ENCODE measurements at places on chromosomes 3 and 15. TPM values are rescaled to one million over a fixed set of nuclear protein-coding genes. Genes with fewer than 3 reads are reported as not detected.

DNA sequence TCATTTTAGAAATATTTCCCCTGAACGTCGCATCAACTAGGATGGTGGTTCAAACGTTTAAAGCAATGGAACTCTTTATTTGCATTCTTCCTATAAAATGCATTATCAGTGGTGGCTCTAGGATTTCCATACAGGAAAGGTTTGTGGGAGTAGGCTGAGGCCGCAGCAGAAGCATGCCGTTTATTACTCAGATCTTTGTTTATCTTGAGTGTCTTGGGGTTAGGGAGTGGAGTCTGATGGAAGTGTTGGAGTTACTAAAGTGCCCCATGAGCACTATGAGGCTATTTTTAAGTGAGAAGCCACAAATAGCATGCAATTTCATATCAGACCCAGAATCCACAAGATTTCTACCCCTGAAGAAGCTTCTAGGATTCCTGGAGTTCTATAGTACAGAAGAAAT lies 26.2 kb downstream of the ATOSA start:
- peak overlapping the region; percentile 33 for H3K4me3 ChIP-seq
- H3K27ac ChIP-seq, result peak overlapping the region; percentile 93
- H3K36me3 ChIP-seq, result no peaks in the 10 kb centered on the region
- peaks cover 54% of the 10 kb centered on the region for H3K4me1 ChIP-seq
- no peak for DNase-seq

GRCh38 chr3:162487138-162487537 lies 990.5 kb downstream of the OTOL1 start:
- no peaks in the 10 kb centered on the region for H3K27me3 ChIP-seq
- no peak for DNase-seq
- no peak overlapping the region for H3K4me3 ChIP-seq
- H3K36me3 ChIP-seq, result no peaks in the 10 kb centered on the region
- no peak overlapping the region for H3K27ac ChIP-seq

- no peak for DNase-seq
- no peak overlapping the region for H3K27ac ChIP-seq
- no peaks in the 10 kb centered on the region for H3K4me1 ChIP-seq
- H3K4me3 ChIP-seq, result no peak overlapping the region
Observed at GRCh38 chr3:17986348-17986816, 244.0 kb upstream of the TBC1D5 start.

DNA sequence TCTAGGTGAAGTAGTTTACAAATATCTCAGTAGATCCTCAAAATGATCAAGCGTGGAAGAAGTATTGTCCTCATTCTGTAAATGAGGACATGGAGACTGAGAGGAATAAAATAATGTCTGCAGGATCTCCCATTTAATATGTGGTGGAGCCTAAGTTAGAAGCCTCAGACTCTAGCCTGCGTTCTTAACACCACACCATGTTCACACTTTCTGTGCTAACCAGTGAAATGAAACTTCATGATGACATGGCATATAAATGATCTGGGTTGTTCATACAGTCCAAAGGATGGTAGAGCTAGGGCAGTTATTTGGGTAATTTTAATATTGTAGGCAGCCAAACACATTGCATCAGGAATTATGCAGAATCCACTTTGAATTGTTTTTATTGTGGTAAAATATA lies 25.1 kb upstream of the APH1B start:
- H3K4me3 ChIP-seq, result no peak overlapping the region
- peaks cover 5% of the 10 kb centered on the region for H3K4me1 ChIP-seq
- H3K36me3 ChIP-seq, result no peaks in the 10 kb centered on the region
- no peak overlapping the region for H3K27ac ChIP-seq
- no peak for DNase-seq

DNA sequence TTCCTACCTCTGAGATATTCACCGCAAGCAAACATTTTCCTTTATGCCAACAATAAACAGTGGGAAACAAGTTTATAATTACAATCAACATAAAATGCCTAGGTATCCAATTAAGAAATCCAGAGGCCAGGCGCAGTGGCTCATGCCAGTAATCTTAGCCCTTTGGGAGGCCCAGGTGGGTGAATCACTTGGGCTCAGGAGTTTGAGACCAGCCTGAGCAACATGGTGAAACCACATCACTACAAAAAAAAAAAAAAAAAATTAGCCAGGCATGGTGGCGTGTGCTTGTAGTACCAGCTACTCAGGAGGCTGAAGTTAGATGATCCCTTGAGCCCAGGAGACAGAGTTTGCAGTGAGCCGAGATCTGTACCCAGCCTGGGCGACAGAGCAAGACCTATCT lies 17.3 kb downstream of the TBC1D2B start:
- DNase-seq, result no peak
- H3K27me3 ChIP-seq, result no peaks in the 10 kb centered on the region
- H3K4me3 ChIP-seq, result no peak overlapping the region
- peak overlapping the region; percentile 10 for H3K27ac ChIP-seq

Gene NANOGP8
- total RNA-seq, result not detected

Gene CHRNA7
- 3.3 TPM for total RNA-seq

Data from Panc1 (cell line).